ENCODE measurements at places on chromosomes 4 and X.
A peak's percentile ranks its signal among the peaks of the same experiment; 100 is the strongest.

GRCh38 chrX:111319451-111319850 is 49.2 kb upstream of the CAPN6 start:
- DNase-seq = no peak

DNA sequence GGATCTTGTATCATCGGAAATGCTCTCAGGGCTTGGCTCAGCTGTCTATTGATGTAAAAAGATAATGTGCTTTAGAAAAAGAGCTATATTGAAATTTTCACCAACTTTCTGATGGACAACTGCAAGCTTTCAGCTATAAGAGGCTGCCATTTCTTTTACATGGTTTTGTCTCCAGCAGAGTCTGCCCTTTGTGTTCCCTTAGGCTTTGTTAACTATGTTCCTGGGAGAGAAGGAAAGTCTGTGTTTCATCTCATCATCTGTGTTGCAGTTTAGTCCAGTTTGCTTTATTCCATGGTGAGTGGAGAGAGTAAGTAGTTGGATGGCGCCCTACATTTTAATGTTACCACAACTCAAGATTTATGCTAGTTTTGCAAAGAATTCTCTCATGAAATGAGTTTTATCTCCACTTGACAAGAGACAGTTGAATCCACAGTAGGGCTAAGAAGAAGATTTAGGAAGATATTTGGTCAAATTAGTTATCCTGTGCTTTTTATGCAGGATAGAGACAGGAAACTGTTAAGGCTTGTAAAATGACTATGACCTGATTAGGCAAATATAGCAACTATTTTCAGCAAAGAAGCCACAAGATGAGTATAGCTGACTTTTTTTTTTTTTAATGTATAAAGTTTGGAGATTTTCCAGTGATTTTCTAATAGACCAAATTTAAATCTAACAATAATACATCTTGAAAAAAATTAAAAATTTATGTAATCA is 16.5 kb downstream of the SEPTIN11 start:
- DNase-seq = no peak

DNA sequence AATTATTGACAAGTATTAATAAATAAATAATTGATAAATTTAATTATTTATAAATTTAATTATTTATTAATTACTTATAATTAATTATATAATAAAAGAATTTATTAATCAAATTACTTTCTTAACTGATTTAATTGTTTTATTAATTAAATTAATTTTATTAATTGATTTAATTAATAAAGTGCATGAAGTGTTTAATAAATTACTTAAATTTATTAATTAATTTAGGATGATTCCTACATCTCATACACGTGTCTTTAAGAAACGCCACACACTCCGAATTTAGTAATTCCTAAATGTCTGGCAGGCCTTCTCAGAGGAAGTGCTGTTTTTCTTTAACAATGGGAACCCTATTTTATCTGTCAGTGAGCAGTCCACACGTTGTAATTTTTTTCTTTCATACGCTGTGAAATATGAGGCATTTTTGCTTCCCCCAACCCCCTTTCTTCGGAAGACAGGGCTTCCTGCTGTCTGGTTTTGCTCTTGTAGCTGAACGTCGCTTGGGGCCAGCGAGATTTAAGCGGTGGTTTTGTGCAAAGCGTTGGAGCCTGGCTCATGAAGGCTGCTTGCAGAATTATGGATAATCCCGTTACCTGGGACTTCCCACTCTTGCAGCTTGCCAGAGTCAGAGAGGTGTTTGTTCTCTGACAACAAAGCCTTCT is 46.8 kb downstream of the CRLF2 start:
- no peak for DNase-seq

DNA sequence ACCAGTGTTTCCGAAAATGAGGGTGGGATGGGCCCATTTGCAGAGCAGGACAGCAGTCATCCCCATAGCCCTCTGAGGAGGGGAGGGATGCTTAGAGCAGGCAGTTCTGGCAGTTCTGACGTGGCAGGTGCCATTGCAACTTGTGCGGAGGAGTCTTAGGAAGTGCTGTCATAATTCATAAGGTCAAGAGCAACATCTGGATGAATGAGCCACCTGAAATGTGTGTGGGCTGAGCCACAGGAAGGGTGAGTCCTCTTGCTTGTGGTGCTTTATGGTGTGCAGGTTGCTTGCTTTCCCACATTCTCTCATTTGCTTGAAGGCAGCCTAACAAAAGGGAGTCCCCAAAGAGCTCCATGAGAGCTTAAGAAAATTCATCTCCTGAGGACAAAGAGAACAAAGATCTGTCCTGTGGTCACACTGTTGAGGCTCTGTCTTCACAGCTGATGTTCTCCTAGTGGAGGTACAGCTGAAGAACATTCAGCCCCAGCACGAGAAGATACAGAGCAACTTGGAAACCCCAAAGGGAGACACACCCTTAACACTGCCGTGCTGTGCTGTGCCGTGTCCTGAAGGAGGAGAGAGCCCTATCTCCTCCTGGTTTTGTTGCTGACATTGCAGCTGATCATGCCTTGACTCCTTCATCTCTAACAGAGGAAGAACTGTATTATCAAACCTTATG is 60.3 kb downstream of the DLG3 start:
- DNase-seq = peak; percentile 52

- no peak for DNase-seq
Measured at GRCh38 chrX:104130808-104131207, 18.5 kb downstream of the ZCCHC18 start.

GRCh38 chrX:20519826-20520225 is 253.1 kb upstream of the RPS6KA3 start:
- DNase-seq = no peak

Measured in activated CD8-positive, alpha-beta memory T cell treated with anti-CD3 and anti-CD28 coated beads, Interleukin-2, amount 50 U/mL, for 48 hours (primary cell).